NK-92 treated with Interleukin-12 subunit alpha and Interleukin-12 subunit beta, amount 100 ng/mL, for 24 hours (cell line): ENCODE measurements at places on chromosomes 2 and 18.
A peak's percentile ranks its signal among the peaks of the same experiment; 100 is the strongest.

GRCh38 chr2:136214307-136215200, 96.6 kb upstream of the CXCR4 start:
- no peak for DNase-seq

GRCh38 chr2:201901786-201902185, 95.4 kb downstream of the CDK15 start:
- DNase-seq, result no peak

- no peak for DNase-seq
Observed at GRCh38 chr2:69916106-69916505, 1.2 kb downstream of the MXD1 start.

- DNase-seq, result no peak
Observed at GRCh38 chr2:236036045-236036444, 132.1 kb downstream of the GBX2 start.

GRCh38 chr18:23317975-23318675, 135.0 kb upstream of the RIOK3 start:
- no peak for DNase-seq

- DNase-seq, result no peak
Observed at GRCh38 chr2:121596221-121597080, 52.8 kb downstream of the CLASP1 start.

DNA sequence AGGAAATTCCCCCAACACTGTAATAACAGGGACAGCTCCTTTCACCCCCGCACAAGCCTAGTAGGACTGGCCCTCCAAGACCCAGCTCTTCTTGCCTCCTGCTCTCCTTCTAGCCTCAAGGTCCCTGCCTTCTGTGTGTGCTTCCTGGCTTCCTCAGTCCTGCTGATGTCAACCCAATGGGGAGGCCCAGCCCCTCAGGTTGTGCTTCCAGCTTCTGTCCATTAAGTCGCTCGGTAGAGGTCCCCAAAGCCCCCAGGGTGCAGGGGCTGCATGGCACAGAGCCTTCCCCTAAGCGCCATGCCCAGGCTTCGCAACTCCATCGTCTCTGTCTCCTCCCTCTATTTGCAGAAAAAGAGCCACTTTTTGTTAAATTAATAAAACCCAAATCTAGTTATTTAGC, 39.0 kb downstream of the BOK start:
- DNase-seq, result no peak

DNA sequence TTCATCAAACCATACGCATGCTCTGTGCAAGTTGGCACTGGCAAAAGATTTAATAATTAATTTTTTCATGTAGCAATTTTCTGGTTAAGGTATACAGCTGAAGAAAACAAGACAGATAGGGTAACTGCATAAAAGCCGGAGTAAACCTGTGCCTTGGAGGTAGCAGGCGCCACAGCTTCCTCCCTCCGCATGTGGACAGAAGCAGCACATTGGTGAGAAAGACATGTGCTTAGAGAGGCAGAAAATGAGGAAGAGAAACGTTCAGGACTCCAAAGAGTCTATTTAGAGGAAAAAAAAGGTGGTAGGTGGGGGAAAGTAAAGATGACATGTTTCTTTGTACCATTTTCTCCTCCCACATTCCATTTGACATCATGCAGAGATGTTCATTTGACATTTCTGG, 9.3 kb downstream of the ST6GAL2 start:
- no peak for DNase-seq

DNA sequence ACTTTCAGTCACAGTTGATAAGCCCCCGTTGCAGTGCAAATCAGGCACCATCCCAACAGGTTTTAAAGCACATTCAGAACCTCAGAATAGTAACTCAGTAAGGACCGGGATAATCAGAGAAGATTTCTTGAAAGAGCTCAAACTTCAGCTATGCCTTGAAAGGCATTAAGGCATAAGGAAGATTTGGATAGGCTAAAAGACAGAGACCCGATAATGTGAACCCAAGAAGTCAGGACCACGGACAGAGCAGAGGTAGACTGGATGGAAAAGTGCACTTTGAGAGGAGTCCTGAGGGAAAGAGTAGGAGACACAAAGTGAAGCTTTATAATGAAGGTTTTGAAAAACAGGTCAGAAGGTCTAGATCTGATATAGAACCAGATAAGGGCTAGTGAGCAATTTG, 36.9 kb upstream of the KLF7 start:
- no peak for DNase-seq

- DNase-seq, result no peak
Observed at GRCh38 chr2:84823788-84824187, 57.1 kb downstream of the TRABD2A start.

DNA sequence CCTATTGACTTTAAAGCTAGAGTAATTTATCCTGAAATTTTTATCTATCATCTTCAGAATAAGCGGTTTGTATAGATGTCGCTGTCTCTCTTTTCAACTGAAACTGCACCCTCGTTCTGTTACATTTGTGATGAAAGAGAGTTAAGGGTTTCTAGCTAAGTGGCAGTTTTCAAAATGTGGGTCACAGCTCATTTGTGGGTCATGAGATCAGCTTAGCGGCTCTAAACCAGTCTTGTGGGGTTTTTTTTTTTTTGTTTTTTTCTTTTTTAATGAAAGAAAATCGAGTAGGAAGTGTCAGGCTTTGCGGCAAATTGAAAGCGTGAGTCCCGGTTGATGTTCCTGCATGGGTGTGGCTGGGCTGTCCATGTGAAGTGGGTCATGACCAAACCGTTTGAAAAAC, 31.2 kb downstream of the SALL3 start:
- DNase-seq, result no peak

- no peak for DNase-seq
Observed at GRCh38 chr2:73202156-73203054, at the start of gene NOTO. Gene NOTO, plus strand, starts transcription at chr2:73202574. Its CDS starts 93 bp downstream, at chr2:73202667.

DNA sequence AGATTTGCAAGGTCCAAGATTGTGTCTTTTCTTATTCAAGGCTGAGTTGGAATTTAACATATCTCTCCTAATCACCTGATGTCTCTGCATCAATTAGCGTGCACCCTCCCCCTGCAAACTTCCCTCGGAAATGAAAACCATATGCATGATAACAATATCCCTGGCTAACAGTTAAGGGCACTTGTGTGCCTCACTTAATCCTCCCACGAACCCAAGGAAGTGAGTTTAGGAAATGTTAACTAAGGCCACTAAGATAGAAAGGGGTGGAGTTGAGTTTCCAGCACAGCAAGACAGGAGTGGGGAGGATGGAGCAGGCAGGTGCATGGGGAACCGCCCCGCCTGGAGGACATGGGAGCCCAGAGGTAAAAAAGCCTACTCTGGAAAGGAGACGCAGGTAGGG, 52.4 kb upstream of the PTMA start:
- DNase-seq, result no peak

GRCh38 chr2:27024188-27024587, 8.6 kb upstream of the TMEM214 start:
- DNase-seq, result no peak

DNA sequence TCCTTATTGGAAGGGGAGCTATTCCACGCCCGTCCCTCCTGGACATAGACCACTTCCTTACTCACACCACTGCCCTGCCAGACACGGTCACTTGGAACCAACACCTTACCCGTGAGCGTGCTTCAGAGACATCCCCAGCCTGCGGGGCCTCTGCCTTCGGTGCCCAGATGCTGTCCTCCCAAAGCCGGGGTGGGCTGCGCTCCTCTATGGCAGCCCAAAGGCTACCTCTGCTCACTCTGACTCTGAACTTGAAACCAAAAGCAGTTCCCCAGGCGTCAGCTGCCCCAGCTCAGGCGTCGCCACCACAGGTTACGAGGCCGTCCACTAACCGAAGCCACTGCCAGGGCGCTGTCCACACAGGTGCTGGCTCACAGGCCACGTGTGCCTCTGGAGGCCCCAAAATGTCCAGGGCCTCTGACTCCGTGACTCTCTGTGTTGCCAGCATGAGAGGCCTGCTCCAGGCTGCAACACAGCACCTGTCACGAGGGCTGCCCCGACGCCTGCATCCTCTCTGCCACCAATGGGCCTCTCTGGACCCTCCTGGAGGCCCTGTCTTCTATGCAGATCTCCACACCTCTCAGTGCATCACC, 23.8 kb downstream of the HDAC4 start:
- no peak for DNase-seq

GRCh38 chr2:60806988-60807681, 51.1 kb downstream of the PAPOLG start:
- no peak for DNase-seq

DNA sequence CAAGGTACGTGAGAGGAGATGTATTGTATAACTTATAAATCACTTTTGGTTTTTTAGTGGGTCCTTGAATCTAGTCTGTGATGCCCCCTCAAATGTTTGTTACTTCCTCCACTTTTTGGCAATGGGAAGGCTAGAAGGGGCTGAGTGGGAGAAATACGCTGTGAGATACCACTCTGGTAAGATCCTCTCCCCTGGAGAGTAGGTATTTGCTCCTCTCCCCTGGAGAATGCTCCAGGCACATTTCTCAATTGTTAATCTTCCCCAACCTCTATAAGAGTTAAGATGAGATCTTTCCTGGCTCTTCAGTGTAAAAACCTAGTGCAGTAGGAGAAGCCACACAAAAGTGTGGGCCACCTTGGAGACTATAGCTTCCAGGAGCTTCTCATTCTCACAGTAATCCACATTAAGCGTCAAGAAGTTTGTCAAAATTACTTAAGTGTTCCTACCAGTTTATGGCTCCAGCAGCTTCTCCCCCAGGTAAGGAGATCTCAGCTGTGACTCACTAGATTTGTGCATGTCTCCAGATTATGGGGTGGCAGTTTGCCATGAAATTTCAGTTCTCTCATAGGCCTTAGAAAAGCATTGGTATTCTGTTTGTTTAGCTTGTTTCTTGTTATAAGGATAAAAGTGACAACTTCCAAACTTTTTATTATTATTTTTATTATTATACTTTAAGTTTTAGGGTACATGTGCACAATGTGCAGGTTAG, 182.6 kb downstream of the FSIP2 start:
- no peak for DNase-seq

DNA sequence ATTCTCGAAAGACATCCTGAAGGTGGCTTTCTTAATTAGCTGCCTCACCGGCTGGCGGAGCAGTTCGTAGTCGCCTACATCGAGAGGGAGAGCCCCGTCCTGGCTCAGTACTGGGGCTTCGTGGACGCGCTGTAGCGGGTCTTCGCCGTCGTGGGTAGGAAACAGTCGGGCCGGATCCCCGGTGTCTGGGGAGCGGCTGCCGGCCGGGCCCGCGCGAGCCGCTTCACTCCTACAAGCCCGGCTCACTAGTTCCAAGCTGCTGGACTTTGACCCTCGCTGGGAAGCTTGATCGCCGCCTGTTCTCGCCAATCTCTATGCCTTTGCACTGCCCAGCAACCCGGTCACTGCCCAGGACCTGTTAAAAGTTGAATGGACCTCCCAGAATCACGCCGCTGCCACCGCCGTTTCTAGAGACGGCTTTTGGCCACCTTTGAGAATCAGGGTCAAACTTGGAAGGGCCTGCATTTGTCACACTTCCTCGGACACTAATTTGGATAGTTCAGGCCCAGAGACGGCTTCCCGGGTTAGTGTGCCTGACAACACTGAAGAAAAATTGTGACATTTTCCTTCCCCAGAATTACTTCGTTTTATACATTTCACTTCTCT, 41.4 kb upstream of the AKAIN1 start:
- DNase-seq, result peak; percentile 7

DNA sequence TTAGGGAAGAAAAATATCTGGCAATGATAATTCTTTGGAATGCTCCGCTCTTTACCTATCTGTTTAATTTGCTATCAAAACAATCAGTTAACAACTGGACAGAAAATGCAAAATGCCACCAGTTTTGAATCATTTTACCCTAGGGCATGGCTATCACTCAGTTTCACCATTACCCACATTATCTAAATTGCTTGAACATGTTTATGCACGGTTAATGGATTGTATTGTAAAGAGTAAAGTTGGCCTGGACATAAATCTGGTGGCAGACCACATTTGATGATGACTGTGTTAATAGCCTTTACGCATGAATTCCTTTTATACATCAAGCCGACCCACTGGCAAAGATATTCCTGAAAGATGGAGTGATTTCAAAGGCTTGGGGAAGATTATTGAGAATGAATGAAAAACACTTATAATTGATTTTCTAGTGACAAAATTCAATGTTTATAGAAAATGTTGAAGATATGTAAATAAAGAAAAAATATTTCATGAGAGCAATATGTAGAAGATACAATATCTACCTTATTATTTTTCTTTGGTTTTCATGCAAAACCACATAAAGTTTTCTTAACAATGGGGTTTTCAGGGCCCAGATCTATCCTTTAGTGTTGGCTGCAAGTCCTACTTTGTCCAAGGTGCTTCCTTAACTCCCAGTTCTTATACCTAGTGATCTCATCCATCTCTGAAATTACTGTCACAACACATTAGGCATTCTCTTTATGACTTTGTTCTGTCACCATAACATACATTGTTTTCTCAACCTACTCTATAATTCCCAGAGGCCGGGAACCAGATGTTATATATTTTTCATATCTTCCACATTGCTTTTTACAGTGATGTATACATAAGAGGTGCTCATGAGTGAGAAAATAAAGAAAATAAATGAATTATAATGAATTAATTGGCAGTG, 265.1 kb downstream of the RIT2 start:
- DNase-seq, result no peak

DNA sequence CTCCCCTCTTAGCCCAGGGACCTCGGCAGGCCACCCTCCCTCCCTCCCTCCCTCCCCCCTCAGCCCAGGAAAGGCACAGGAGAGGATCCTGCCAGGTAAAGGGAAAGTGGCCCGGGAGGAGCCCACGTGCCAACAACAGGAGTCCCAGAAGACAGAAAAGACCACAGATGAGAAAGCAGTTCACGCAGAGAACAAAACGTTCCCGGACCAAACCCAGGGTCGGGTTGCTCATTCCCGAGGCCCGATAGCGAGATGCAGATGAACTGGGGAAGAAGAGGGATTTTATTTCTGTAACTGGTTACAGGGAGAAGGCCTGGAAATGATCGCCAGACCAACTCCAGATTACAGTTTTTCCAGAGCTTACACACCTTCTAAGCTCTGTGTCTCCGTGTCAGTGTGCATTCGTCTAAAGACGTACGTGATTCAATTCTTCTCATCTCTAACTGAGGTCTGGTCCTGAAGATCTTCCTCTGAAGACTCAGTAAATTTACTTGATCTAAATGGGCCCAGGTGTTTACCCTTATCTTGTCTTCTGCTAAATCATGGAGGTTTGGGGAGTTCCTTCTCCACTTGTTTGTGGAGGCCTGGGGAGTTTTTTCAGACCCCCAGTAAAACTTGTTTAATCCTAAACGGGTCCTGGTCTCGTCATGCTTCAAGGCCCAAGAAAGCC, 807 bp upstream of the NEU4 start:
- no peak for DNase-seq

GRCh38 chr18:36189486-36189885, 2.2 kb downstream of the MOCOS start:
- DNase-seq, result no peak

DNA sequence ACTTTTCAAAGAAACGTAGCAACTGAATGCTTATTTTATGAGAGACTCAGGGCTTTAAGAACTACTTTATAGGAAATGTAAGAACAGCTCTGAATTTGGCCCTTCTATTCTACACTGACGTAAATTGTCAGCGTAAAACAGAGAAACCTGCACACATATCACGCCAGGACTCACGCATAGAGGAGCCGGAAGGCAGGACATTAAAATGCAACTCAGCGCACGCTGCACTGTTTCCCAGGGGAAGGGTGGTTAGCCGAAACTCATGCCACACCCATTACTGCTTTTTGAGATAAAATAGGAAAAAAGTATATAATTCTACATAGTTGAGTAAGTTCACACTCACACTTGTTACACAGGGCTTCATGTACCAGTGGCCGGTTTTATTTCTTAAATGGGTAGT, 7.4 kb downstream of the TUBB6 start:
- DNase-seq, result no peak
